ENCODE measurements at places on chromosomes 1 and 21.

GRCh38 chr1:30904962-30905335 lies 3.6 kb downstream of the SDC3 start:
- DNase-seq, result no peak

DNA sequence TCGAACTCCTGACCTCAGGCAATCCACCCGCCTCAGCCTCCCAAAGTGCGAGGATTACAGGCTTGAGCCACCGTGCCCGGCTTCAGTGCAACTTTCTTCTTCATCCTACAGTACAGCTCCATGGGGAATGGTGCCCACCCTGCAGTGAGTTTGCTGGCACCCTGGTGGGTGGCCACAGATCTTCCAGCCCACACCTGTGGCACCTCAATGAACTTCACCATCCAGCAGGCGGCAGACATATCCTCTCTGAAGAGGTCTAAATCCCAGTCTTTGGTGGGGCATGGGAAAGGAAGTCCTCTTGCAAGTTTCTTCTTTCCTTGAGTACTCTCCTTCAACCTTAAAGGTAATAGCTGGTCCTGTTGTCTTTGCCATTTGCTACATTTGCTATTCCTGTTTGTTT lies 18.1 kb upstream of the ZBTB8A start:
- no peak for DNase-seq

- DNase-seq, result no peak
These were observed 74.3 kb downstream of the CEP350 start for GRCh38 chr1:180028864-180029263.

DNA sequence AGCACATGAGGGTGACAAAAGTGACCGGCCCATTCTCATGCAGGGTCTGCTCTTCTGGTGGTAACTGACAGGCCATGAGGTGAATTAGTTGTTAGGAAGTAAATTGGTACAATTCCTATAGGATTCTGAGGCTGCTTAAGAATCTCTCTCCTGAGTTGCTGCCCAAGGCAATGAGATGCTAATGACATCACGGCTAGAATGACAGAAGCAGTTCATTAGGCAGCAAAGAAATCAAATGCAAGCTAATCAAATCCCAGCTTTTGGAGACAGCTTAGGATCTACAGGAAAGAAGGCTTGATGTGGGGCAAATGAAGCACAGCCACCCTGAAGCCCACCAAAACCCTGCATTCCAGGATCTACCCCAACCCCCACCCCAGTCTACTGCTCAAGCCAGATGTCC lies 265.2 kb downstream of the ASTN1 start:
- no peak for DNase-seq

DNA sequence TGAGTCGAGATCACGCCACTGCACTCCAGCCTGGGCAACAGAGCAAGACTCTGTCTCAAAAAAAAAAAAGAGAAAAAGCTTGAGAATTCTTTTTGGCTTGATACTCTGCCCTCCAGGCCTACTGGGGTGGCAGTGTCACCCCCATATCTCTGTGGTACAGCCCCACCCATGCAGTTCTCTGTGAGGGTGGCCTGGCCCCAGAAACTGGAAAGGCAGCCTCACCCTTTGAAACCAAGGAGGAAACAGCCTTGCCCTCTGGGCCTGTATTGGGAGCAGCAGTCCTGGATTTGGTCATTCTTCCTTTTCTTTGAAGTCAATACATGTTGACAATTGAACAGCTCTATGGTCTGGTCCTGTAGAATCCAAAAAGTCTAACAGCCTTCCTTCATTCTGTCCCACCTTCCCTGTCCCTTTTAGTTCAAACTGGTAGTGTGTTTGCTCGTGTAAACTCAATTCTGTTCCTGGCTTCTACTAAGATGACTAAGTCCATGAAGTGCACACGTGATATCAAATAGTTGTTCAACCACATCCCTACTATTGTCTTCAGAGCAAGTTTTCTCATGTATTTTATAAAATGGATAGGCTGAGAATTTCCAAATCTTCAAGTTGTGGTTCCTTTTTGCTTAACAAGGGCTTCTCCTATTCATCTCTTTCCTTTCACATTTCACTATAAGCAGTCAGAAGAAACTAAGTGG lies 13.2 kb downstream of the ST7L start:
- no peak for DNase-seq

DNA sequence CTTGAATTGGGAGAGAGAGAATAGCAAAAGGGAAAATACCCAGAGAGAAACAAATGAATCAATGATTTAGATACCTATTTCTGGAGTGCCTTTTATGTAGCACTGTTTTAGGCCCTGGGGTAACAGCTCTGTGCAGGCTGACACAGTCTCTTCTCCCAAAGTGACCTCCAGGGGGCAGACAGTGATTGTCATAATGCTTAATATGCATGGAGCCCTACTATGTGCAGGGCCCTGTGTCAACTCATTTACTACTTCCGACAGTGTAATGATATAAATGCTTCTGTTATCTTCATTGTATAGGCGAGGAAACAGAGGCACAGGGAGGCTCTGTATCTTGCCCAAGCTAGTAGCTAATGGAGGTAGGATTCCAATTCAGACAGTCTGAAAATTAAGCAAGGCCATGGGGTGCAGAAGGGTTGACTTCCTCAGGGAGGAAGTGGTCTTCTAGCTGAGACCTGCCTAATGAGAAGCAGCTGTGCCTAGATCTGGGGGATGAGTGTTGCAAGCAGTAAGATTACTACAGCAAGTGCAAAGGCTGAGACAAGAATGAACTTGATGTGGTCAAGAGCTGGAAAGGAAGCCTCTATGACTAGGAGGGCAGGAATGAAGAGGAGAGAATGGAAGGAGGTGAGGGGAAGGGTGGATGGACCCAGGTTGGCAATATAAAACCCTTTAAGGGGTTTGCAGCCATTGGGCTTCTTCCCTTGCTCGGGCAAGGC lies 16.2 kb upstream of the SERINC2 start:
- no peak for DNase-seq

All from activated CD4-positive, CD25-positive, alpha-beta regulatory T cell (primary cell).